ENCODE measurements at places on chromosomes 4 and X. TPM values are rescaled to one million over a fixed set of nuclear protein-coding genes. Genes with fewer than 3 reads are reported as not detected.

DNA sequence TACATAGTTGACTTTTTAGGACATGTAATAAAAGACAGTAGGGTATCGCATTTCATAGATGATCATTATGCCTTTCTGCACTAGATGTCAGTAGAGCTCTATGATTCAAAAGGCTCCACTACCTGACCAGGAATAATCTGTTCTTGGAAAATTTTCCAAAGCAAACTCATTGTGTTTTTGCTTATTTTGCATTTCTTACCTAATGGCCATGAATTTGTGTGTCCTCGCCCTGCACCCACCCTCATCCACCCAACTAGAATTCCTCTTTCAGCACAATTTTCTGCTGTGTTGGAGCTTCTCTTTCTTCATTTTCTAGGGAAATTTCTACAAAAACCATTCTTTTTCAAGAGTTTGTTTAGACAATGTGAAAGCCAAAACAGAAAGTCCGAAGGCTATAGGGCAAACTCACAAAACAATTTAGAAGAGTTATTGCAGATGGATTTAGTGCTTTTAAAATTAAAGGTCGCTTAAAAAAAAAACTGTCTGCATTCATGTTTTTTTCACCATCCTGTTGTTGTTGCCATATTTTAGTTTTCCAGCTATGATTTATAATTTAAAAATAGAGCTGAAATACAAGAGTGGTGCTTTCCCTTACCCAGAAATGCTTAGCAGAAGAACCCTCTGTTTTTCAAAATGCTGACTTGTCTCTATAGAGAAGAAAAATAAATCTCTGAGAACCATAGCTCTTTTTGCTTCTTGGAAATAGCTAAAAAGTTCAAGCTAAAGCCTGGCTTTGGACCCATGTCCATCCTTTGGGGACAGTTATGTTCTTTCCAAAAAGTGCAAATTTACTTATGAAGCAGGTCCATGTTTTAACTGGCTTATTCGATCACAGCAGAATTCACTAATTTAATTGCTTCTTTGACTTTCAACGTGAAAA lies 183.7 kb downstream of the SPATA18 start:
- peak; percentile 37 for DNase-seq

- DNase-seq: no peak
Observed at GRCh38 chr4:75779105-75779757, 54.9 kb downstream of the USO1 start.

GRCh38 chrX:15299941-15300851 lies 15.2 kb downstream of the ASB11 start:
- DNase-seq: peak; percentile 30

DNA sequence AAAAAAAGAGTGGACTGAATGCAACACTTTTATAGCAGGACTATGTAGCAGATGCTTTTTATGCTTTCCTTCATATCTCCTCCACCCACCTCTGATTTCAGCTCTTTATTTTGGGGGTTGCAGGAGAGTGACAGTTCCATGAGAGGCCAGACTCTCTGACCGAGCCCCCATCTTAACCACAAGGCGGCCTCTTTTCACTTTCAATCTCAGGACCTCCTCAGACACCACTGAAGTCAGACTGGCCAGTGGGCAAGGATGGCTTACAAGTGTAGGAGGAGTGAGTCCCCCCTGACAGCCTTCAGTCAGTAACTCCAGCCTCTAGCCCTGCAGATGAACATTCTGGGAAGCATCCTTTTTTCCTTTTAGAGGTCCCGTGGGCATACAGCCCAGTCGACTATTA lies 140.8 kb downstream of the FRAS1 start:
- DNase-seq: no peak

GRCh38 chrX:68256990-68257389 lies 176.3 kb downstream of the OPHN1 start:
- DNase-seq: no peak

DNA sequence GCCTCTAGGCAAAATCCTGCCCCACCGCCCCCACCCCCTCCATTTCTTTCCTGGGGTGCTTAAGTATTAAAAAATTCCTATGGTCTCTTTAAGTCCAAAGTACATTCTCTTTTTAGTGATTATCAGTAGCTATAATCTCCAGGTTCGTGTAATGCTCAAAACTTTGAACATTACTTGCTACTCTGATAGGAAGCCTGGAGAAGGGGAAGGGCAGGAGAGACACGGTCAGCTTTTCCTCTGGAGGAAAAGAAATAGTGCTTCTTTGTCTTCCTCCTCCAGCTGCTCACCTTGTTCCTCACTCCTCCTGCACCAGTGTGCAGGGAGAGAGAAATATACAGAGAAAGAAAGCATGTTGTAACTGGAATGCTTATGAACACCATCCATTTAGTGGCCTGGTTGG lies 80.4 kb downstream of the PPP1R2C start:
- no peak for DNase-seq

DNA sequence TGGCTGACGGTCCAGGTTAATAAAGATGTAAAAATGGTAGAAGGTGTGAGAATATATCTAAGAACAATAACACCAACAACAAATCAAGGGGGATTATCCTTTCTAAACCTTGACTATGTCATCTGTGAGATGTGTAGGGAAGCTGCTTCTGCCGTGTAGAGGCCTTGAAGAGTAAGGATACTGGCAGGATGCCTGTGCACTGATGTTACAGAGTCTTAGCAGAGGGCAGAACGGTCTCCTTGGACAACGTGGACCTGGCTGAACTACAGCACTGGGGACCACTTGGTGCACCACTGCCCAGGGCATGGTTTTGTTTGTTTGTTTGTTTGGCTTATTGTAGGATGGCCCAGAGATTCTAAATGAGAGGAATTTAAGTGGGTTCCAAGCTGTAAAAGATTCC lies 33.5 kb downstream of the GPAT3 start:
- no peak for DNase-seq

- no peak for DNase-seq
Observed at GRCh38 chr4:159910721-159911120, 807.8 kb downstream of the RAPGEF2 start.

DNA sequence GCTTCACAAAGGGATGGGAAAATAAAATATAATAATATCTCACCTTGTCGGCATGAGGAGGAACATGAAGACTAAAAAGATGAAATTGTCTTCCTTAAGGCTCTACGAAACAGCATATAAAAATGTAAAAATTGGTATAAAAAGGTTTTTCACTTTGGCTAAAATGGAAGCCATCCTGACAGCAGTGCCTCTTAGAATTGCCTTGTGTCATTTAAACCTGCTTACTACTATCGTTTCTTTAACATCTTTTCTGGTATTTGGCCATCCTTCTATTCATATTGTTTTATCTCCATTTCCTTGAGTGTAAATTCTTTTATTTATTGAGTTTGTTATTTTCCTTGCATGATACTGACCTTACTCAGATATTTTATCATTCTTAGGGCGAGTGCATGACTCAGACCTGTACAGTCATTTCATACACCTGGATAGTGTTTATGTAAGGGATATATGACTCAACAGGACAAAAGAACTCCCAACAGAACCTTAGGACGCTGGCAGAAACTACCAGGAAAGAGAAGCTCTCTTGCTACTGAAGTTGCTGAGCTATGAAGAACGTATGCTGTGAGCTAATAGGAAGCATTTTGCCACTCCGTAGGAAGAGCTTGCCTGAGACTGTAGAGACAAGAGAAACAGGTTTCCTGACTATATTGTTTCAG lies 5.8 kb upstream of the CDKN2AIP start:
- DNase-seq: peak; percentile 97

GRCh38 chr4:17265139-17265538 lies 246.8 kb downstream of the QDPR start:
- DNase-seq: no peak

- DNase-seq: no peak
Observed at GRCh38 chr4:185036019-185036418, 17.7 kb downstream of the HELT start.

Gene USP26
- polyA plus RNA-seq: not detected

DNA sequence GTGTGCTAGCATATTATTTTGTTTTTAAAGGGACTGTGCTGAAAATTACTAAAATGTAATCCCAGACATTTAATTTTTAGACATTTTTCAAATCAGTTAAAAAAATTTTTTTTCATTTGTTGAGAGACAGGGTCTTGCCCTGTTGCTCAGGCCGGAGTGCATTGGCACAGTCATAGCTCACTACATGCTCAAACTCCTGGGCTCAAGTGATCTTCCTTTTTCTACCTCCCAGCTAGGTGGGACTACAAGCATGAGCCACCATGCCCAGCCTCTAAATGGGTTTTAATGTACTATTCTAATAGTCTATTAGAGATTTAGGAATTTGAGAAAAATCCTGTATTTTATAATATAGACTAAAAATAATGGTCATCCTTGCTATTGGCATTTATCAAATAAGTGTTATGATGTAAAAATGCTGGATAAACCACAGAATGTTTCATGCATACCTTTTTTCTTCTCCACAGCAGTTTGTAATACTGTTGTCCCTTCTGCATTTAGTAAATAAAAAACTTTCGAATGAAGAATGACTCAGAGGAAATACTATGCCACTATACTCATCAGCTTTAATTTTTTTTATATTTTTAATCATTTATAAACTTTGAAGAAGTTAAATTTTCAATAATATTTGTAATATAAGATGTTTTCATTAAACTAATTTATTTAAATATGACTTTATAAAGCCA lies 29.9 kb downstream of the CPEB2 start:
- peak; percentile 55 for DNase-seq

- DNase-seq: no peak
Observed at GRCh38 chr4:3797831-3798790, 31.9 kb downstream of the ADRA2C start.

DNA sequence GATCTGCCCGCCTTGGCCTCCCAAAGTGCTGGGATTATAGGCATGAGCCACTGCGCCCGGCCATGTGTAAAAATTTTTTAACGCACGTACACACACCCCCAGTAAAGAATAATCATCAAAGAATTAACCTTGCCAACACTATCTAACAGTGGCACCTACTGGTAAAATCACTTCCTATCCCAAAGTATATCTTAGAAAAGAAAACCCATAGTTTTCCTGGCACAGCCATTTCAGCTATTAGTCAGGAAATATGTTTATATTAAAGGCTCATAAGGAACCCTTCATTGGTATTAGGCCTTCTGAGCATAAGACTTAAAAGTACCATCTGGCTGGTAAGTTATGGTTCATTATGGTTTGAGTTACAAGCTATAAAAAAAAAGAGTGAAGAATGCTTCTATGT lies 14.1 kb downstream of the S100G start:
- peak; percentile 67 for DNase-seq

GRCh38 chrX:103774070-103774642 lies 2.5 kb upstream of the PLP1 start:
- peak; percentile 52 for DNase-seq

- no peak for DNase-seq
Observed at GRCh38 chrX:144840616-144841015, 406.7 kb upstream of the SPANXN1 start.

DNA sequence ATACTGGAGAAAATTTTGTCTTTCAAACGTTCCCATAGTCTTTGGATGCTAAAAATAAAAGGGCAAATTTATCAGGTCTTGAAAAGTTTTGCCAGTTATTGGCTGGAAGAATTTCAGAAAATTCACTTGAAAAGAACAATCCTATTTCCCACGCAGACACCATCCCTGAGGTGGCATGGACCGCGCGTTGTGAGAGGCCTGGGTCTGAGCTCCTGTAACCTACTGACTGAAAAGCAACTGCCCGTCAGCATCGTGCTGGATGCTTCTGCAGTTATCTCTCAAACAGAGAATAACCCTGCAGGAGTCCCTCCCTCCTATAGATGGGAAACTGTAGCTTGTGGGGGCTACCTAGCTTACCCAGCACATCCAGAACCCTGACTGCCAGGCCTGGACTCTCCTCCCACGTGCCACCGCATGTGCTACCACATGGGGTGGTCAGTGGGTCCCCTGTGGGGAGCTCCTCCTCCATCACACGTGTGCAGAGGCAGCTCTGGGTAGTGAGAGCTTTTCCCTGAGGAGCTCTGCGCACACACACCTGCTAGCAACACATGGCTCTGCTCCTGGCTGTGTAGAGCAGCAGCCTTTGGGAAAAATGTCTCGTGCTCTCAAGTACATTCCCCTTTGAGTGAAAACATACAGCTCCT lies 36.1 kb downstream of the NSG1 start:
- no peak for DNase-seq

DNA sequence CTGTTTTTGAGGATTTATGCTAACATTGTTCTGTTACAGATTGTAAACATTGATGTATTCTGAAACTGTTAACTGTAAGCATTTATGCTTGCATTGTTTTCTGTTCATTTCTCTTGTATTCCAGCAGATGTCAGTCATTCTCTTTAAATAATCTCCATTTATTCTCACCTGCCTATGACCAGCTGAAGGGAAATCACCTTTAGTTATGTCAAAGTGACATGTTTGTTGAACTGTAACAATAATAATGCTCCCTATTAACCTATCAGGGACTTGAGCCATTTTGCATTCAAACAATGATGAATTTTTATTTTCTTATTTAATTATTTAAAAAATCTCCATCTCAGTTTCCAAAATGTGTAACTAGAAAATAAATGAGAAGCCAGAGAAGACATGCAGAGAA lies 58.0 kb downstream of the SPCS3 start:
- DNase-seq: peak; percentile 43

Gene SORBS2
- polyA plus RNA-seq: 0.29 TPM

Gene MXRA5
- polyA plus RNA-seq: 1.1 TPM

DNA sequence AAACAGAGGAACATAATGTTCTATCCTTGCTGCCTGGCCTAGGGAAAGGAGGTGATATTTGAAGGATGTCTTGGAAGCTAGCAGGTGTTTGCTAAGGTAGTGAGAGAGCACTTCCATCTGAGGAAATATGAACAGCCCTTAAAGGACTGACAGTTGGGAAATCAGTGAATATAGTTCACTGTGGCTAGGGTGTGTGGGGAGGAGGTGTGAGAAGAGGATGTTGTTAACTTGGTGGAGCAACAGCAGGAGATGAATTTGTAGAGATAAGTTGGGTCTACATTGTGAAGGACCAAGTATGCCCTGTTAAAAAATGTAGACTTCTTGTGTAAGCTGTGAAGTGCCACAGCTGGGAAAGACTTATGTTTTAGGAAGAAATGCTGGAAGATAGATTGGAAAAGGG lies 25.5 kb downstream of the TBC1D19 start:
- no peak for DNase-seq

- no peak for DNase-seq
Observed at GRCh38 chr4:165009493-165010227, 22.1 kb upstream of the TRIM60 start.

Gene SHROOM3
- 10.8 TPM for polyA plus RNA-seq

DNA sequence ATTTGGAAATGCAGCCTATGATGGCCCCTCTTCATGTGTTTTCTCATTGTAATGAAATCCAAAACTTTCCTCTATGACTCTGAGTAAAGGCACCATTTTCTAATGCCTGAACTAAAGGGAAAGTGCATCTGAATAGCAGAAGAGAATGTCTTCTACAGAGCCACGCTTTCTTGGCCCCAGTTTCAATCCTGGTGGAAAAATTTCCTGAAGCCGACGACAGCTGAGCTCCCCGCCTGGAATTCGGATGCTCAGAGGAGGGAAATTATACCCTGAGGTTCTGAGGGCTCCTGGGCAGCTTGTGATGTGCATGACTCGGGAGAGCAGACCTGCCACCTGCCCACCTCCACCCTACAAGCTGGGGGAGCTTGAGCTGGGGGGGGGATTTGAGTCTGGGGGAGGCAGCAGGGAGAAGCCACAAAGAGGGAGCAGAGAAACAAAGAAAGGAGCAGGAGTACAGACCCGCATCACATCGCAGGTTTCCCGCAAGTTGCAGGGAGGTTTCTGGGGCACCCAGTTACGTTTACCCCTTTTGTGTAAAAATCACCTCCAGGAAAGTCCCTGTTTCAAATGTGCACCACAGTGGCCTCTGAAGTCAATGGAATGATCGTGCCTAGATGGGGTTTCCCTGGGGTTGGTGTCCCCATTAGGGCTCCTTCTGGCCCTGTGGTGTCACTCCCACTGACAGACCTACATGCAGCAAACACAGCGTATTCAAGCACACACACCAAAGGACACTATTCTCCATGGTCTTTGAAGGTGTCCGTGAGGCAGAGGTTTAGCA lies 145.6 kb upstream of the RBPJ start:
- no peak for DNase-seq

Gene GRSF1
- polyA plus RNA-seq: 71.5 TPM

Gene CCDC120
- polyA plus RNA-seq: 2.2 TPM

Gene TLL1
- polyA plus RNA-seq: not detected
